HL-60 (cell line): ENCODE measurements at places on chromosomes 1 and 21.

- DNase-seq = no peak
Observed at GRCh38 chr1:910311-910880, 13.3 kb upstream of the SAMD11 start.

DNA sequence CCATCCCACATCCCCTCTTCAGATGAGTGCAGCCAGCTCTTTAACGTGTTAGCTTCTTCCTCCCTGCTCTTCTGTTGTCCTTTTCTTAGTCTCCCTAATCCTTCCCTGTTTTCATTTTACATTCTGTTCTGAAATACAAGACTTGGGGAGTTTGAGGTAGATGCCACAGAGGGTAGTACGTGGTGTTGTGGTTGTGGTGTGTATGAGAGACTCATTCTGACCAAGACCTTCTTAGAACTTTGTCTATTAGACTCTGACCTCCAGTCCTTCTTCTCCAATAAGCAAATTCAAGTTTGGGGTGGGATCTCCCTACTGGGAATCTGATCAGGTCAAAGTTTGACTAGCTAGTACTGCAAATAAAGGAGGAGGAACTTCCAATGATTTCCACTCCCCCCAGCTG is 39.5 kb downstream of the CACNA1E start:
- no peak for DNase-seq

GRCh38 chr1:6245086-6245868 is 1.3 kb downstream of the HES3 start:
- DNase-seq = peak; percentile 75

DNA sequence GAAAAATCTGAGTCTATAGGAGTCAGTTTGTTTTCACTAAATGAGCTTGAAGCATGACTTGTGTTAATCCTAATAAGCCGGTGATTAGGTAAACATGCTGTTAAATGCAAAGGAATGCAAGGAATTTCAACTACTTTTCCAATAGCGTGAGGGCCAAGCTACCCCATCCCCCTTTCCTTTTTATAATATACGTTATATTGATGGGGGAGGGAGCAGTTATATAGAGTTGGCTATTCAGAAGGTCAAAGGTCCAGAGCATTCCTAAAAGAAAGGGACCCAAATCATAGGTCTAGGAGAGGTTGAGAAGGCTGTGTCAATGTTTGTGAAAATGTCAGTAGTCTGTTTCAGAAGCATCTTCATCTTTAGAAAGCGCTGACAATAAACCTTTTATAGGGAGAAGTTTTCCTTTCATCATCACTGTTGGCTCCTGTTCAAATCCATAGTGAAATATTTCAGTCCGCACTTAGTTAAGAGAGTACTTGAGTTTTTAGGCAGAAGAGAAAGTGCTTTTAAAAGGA is 3.8 kb downstream of the CCN1 start:
- DNase-seq = no peak

GRCh38 chr1:154157520-154158306 is 2.8 kb upstream of the NUP210L start:
- DNase-seq = peak; percentile 97

DNA sequence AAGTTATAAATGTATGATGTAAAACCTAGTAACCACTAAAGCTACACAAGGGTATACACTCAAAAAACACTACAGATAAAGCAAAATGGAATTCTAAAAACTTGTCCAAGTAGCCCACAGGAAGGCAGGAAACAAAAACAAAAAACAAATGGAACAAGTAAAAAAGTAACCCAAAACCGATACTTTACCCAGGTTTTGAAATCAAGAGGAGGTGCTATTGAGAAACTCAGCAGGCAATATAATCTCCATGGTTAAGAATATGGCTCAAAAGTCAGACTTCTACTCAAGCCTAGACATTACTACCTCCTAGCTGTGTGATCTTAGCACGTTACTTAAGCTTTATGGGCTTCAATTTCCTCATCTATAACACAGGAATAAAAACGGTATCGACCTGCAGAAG is 13.3 kb downstream of the RBBP5 start:
- DNase-seq = no peak

- no peak for DNase-seq
Observed at GRCh38 chr1:99482750-99483149, 163.2 kb upstream of the PALMD start.

- no peak for DNase-seq
Observed at GRCh38 chr1:245827301-245827700, 672.5 kb downstream of the KIF26B start.

DNA sequence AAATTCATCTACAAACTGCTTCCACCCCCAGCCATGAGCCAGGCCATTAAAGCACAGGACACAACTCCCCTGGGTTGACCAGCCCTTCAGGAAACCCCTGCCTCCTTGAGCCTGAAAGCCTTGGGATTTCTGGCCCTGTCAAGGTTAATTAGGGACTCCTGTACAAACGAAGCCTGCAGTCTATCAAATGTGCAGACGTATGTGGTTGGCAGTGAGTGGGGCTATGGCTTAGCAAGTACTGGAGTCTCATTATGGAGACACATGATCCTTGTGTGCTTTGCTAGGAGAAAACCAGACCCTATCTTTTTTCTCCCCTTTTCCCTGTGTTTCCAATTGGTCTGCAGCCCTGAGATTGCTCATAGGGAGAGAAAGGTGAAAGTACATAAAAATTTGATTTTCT is 588.3 kb upstream of the USP24 start:
- no peak for DNase-seq

GRCh38 chr1:245180496-245181157 is 25.8 kb downstream of the KIF26B start:
- DNase-seq = no peak

GRCh38 chr1:156601892-156602291 is 613 bp upstream of the GPATCH4 start:
- DNase-seq = no peak
